Stimulated activated CD8-positive, alpha-beta memory T cell treated with anti-CD3 and anti-CD28 coated beads, Interleukin-4, amount 100 ng/mL, for 4 hours (primary cell): ENCODE measurements at places on chromosomes 2 and 18.

DNA sequence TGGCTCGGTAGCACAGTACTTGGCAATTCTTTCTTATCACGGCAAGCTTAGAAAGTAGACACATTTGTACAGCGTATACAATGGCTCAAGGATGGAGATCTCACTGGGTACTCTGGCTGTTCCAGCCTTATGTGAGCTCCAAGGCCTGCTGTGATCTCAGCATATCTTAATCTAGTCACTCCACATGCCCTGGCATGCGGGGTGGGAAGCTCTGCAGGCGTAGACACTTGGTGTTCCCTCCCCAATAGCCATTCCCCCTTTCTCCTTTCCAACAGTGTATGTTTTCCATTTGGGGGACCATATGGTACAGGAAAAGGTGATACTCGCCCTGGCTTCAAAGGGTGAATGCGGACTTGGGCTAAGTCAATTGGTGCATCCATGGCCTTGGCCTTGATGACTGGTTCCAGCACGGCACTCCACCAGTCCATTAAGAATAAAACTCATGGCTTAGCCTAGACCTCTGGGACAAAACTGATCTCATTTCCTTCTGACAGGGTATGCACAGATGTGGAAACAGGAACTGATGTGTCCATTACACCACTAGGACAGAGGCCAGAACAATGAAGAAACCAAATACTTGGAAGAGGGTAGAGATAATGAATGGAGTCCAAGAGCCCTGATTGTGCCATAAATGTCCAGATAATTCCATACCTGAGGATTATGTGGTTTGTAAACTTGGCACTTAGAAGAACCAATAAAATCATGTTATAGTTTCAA is 28.4 kb downstream of the TGIF1 start:
- DNase-seq: no peak

- no peak for DNase-seq
These were observed 86.0 kb upstream of the MAPK4 start for GRCh38 chr18:50473881-50474280.

DNA sequence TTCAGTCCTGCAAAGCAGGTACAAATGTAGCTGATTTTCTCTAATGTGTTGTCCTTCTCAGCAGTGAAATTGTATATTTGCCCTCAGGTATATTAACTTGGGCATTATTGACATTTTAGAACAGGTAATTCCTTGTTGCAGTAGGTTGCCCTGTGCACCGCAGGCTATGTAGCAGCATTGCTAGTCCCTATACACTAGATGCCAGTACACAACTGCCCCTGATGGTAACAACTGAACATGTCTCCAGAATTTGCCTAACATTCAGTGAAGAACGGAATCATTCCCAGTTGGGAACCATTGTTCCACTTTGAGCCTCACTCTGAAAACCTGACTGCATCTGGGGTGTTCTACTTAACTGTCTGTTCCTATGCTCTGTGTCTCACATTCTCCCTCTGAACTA is 23.1 kb upstream of the TFPI start:
- no peak for DNase-seq

DNA sequence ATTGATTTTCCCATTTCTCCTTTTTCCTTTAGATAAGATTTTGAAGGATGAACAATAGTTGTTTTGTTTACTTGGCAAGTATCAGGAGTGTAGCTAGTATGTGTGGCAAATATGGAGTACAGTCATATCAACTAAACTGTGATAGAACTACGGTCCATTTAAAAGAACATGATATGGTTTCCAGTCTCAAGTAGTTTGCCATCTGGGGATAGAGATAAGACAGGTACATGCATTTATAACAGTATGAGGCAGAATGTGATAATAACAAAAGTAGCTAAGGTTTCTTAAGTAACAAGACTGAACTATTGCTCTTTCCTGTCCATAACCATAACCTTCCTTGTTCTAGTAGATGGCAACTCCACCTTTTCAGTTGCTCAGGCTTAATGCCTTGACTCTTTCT is 75.6 kb upstream of the TACR1 start:
- DNase-seq: no peak

DNA sequence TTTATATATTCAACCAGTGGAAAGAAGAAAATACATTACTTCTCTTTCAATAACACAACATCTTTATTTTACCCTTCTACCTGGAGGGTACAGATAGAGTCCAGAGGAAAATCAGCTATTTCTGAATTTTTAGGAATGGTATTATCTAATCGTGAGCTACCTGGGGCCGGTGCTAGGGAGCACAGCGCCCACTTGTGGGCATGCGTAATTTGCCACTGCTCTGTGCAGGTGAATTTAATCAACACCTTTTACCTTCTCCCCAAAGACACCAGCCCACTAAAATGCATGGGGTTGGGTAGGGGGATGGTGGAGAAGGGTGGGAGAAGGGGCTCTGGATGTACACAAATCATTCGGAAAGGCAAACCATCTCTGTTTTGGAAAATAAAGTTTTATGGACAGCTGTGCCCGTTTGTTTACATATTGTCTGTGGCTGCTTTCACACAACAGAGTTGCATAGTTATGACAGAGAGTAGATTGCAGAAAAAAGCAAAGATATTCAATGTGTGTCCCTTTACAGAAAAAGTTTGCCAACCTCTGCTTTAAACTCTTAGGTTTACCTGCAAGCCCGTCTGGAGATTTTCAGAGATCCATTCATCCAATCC is 51.5 kb upstream of the DCC start:
- no peak for DNase-seq

- DNase-seq: no peak
These were observed 439.8 kb downstream of the TGIF1 start for GRCh38 chr18:3889803-3890202.
